ENCODE measurements at places on chromosomes 2 and 18.

- no peak for DNase-seq
Measured at GRCh38 chr2:71607151-71607889, 154.0 kb downstream of the DYSF start.

- no peak for DNase-seq
Measured at GRCh38 chr2:205563646-205564045, 118.7 kb upstream of the NRP2 start.

DNA sequence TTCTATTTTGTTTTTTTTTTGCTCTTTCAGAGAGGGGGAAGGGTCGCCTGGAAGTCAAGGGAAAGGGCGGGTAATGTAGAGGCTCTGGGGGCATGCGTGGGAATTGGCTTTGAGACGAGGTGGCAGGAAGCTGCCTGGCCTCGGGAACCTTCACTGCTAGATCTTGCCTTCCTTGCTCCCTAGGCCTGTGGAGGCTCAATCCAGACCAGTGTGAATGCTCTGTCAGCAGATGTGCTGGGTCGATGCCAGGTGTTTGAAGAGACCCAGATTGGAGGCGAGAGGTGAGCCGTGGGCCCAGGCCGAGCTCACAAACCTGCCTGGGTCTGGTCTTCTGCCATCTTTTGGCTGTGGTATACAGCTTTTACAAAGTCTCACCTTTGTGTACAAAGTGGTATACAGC is 15.5 kb downstream of the CCT7 start:
- no peak for DNase-seq

GRCh38 chr2:113200236-113200635 is 26.5 kb downstream of the PSD4 start:
- no peak for DNase-seq

DNA sequence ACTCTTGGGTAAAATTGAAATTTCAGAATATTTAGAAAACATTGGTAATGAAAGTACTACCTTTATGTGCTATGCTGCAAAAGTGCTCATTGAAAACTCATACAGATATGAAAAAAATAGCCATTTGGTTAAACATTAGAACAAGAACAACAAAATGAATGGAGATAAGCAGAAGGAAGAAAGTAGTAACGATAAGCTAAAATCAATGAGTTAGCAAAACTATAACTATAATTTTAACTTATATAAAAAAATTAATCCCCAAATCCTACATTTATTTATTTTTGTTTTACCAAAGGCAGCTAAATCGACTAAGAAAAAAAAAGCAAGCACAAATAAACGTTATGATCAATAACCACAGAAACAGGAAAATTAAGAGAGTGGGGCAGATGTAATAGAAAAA is 99.2 kb downstream of the CERS6 start:
- no peak for DNase-seq

Measured in stimulated activated CD8-positive, alpha-beta memory T cell treated with anti-CD3 and anti-CD28 coated beads, Interleukin-7, amount 100 ng/mL, for 1 hour (primary cell).